Activated naive CD4-positive, alpha-beta T cell (primary cell): ENCODE measurements at places on chromosomes 7 and 10.

GRCh38 chr7:11702938-11703337 is 129.1 kb downstream of the THSD7A start:
- no peak for DNase-seq

- DNase-seq, result no peak
These were observed 138.2 kb downstream of the C10orf105 start for GRCh38 chr10:71581376-71581775.

- DNase-seq, result no peak
These were observed 106.0 kb upstream of the ZNF32 start for GRCh38 chr10:43754569-43755260.

DNA sequence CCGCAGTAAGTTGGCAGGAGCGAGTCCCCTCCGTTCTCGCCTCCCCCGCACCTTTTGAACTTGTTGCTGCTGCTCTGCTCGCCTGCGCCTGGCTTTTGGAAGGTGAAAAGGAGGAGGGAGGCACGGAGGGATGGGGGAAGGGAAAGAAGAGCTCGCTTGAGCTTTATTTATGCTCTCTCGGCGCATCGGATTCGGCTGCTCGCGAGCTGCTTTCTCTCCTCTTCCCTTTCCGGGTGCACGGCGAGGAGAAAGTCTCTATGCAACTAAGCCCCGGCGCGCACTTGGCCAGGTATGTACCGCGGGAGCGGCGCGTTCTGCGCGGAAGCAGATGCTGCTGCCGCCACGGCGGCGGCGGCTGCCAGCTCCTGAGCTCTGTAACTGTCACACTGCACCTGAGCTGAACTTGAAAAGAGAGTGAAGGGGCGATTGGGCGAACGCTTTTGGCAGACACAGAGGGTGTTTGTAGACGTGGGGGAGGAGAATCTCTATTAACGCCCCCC is 551 bp downstream of the KCND2 start:
- DNase-seq, result no peak

- no peak for DNase-seq
These were observed 90.2 kb upstream of the FAM20C start for GRCh38 chr7:102047-102711.

DNA sequence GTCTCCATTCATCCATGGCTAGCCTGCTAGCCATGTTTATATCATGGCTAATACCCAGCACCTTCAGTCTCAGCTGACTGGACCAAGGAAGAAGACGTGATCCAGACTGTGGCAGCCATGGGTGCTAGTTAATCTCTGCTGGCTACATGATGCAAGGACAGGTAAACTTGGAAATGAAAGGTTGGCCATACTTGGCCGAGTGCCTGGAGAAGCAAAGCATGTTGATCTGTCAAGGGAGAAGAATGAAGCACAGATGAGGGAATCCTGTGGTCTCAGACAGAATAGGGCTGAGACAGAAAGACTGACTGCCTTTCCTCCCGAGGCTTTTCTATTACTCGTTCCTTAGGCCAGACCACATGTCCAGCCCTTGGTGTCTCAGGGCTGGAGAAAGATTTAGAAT is 41.1 kb downstream of the CPVL start:
- DNase-seq, result no peak

- DNase-seq, result no peak
These were observed 33.7 kb upstream of the FZD1 start for GRCh38 chr7:91230503-91230902.

DNA sequence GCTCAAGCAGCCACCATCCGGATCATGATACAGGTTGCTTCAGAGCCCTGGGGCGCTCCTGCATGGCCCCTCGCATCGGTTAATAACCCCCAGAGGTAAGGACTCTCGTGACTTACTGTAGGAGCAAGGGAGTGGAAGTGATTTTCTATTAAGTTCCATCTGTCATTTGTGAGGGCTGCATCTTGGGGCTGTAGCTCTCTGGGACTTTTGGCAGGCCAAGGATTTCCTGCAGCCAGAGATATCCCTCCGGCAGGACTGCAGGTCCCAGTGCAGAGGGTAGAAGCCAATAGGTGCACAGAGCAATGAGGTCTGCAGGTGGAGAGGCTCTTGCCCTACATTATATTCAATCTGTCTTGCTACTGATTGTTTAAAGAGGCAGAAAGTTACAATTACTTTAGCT is 356.8 kb upstream of the ADARB2 start:
- DNase-seq, result no peak

- no peak for DNase-seq
These were observed 14.6 kb downstream of the GATA3 start for GRCh38 chr10:8069108-8069507.

GRCh38 chr7:39623732-39624441 is 515 bp downstream of the RALA start:
- peak; percentile 37 for DNase-seq
